ENCODE measurements at places on chromosomes 7 and 10.

GRCh38 chr7:155725006-155725355 is 80.5 kb downstream of the RBM33 start:
- DNase-seq: no peak

GRCh38 chr7:30941582-30942323 is 22.0 kb upstream of the GHRHR start:
- no peak for DNase-seq

- peak; percentile 60 for DNase-seq
These were observed 45.3 kb upstream of the PIK3AP1 start for GRCh38 chr10:96765406-96766240.

DNA sequence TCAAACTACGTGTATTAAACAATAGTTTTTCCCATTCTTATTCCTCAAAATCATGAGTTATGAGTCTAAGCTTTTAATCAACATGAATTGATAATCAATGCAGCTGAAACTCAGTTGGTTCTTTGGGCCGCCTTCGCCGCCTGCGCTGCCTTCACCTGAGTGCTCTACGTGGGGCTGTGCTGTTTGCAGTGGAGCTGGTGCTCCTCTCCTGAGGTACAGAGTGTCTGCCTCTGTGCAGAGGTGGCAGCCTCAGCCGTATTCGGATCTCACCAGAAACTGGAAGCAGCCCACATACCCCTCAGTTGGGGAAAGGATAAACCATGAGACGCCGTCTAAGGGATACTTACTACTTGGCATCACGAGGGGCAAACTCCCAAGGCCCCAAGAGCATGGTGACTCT is 15.5 kb downstream of the NOM1 start:
- no peak for DNase-seq
